Cortex of kidney (tissue), 1 donor: ENCODE measurements at places on chromosomes 4 and X.

DNA sequence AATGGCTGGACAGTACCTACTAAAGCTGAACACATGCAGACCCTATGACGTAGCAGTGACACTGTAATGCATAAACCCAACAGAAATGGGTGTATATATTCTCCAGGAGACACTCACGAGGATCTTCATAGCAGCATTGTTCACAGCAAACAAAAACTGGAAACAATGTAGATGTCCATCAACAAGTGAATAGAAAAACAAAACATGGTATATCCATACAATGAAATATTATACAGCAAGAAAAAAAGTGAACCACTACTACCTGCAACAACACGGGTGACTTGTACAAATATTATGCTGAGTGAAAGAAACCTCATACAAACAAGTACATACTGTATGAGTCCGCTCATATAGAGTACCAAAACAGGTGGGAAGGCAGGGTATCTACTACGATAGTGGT lies 16.5 kb downstream of the ARHGEF6 start:
- DNase-seq, result no peak

DNA sequence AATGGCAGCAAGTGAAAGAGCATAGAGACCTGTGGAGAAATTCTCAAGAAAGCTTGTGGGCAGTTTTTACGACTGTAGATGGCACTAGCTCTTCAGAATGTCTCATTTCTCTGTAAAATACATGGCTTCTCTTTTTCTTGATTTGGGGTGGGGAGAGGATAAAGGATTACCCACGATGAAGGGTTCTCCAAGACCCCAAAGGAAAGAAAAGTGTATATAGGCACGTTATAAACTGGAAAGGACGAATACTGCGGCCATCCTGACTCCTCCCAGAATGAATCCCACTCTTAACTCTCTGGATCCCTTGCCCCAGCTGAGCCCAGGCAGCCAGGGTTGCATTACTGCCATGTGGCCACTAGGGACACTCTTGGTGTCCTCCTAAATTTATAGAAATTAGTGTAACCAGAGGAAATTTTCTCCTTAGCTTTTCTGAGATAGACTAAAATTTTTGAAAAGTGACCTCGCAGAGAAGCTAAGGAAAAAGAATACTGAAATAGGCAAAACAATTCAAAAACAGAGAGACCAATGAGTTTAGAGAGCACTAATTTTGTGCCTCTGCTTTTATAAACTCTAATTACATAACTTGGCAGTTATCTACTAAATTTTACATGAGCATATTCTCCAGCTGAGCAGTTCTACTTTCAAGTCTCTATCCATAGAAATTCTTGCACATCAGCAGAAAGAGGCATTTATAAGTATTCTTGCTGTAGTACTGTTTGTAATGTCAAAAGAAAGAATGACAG lies 37.8 kb upstream of the PCDH19 start:
- no peak for DNase-seq

- no peak for DNase-seq
These were observed 40.5 kb downstream of the NFKB1 start for GRCh38 chr4:102541697-102542096.

GRCh38 chr4:53043055-53043454 lies 180.9 kb downstream of the RASL11B start:
- no peak for DNase-seq

GRCh38 chr4:41967392-41967791 lies 14.2 kb upstream of the DCAF4L1 start:
- no peak for DNase-seq

GRCh38 chrX:32496671-32497070 lies 714.7 kb downstream of the DMD start:
- DNase-seq, result no peak

DNA sequence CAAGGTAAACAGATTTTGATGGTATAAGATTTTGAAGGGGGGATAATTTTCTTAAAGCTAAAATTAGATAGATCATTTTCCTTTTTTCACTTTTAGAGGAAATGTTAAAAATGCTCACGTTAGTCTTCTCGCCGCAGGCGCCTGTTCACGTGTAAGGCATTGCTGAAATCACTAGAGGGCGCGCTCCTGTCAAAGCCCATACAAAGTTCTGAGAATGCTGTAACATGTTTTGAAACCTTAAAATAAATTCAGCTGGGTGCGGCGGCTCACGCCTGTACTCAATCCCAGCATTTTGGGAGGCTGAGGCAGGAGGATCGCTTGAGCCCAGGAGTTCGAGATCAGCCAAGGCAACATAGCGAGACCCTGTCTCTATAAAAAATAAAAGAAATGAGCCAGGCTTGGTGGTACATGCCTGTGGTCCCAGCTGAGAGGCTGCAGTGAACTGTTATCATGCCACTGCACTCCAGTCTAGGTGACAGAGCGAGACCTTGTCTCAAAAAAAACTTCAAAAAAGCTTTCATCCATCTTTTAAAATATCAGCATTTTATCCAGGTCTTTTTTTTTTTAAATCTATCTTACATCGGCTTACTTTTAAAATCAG lies 138.0 kb downstream of the RBMX2 start:
- DNase-seq, result no peak

GRCh38 chr4:61994036-61994435 lies 793.9 kb downstream of the ADGRL3 start:
- DNase-seq, result no peak

DNA sequence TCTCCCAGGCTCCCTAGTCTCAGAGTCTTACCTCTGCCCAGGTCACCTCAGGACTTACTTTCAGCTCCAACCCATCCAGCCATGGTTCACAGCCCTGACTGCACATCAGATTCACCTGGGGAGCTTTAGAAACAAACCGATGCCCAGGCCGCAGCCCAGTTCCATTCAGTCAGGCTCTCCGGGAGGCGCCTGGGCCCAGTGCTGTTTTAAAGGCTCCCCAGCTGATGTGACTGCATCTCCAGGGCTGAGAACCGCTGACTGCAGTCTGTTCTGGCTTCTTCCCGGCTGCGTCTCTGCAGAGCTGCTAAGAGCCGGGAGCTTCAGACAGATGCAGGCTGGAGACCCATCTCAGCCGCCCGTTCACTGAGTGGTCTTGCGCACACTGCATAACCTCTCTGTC lies 44.4 kb upstream of the LGI2 start:
- DNase-seq, result no peak

- DNase-seq, result no peak
These were observed 52.1 kb downstream of the PWWP3B start for GRCh38 chrX:106220177-106220576.

DNA sequence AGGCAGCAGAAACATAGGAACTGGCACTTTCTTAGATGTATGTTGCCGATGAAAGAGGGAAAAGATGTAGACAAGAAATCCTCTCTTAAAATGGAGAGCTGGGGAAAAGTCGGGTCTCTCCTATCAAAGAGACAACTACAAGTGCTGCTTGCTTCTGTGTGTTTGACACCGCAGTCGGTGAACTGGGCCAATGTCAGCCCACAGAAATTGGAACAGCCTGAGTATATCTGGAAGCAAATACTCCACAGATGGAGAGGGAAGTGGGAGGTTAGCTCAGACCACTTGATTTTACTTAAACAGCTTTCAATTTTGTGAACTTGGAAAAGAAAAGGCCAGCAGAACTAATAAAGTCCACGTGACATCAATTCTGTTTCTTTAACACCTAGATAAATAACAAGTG lies 230.9 kb upstream of the FAT1 start:
- DNase-seq, result no peak

DNA sequence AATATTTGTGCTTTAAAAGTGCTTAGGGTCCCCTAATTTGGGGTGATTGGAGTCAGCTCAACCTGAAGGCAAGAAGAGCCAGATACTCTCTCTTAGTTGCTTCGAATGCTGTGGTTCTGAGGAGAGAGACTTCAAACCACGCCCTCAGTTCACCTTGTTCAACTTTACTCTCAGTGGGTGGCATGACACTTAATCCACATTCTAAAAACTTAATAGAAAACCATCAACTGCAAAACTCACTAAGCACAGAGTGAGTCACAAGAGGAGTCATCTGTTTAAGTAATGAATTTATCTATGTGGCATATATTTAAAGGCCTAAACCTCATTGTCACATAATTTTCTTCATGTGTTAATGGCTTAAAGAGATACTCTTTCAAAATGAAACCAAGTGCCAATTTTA lies 99.5 kb upstream of the SLC4A4 start:
- no peak for DNase-seq

GRCh38 chr4:177047851-177048174 lies 255.1 kb upstream of the VEGFC start:
- DNase-seq, result no peak

DNA sequence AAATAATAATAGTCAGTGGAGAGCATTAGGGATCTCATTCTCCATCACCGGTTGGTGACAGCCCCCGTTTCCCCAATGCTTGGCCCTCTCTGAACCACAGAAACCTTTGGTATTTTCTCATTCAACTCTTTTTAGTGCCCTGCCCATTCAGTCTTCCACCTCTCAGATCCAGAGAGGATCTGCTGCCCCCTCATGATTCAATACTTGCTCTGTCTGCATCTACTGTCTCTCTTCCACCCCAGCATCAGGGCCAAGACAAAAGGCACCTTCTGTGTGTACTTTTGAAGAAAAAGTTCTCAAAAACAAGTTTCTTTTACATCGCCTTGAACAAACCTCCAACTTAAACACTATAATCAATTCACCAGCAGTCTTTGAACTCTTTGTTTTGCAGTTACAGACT lies 19.3 kb downstream of the CLTRN start:
- DNase-seq, result no peak

GRCh38 chr4:123301923-123302322 lies 94.7 kb upstream of the SPRY1 start:
- DNase-seq, result no peak

GRCh38 chrX:135707880-135708279 lies 5.6 kb upstream of the CT45A1 start:
- DNase-seq, result no peak

GRCh38 chr4:185738820-185739219 lies 73.2 kb downstream of the SORBS2 start:
- DNase-seq, result no peak

DNA sequence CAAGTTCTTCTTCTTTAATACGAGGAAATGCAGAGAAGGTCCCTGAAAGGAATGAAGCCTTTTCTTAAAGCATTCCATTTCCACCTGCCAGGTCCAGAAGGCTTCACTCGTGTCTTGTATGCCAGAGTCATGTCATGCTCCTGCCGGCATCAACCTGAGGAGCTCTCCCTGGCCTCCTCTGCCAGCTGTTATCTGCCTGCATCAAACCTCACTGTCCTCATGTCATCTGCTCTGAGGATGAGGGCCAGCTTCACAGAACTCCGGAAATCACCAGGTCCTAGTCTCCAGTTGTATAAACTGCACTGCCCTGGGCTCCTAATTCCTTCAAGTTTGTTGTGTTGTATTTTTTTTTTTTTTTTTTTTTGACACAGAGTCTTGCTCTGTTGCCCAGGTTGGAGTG lies 20.0 kb upstream of the S100G start:
- no peak for DNase-seq
